ENCODE measurements at places on chromosomes 1 and 21.

- H3K27me3 ChIP-seq: no peaks in the 10 kb centered on the region
- H3K27ac ChIP-seq: no peak overlapping the region
- DNase-seq: no peak
- H3K4me3 ChIP-seq: no peak overlapping the region
Measured at GRCh38 chr1:41639332-41639936, 155.0 kb upstream of the EDN2 start.

DNA sequence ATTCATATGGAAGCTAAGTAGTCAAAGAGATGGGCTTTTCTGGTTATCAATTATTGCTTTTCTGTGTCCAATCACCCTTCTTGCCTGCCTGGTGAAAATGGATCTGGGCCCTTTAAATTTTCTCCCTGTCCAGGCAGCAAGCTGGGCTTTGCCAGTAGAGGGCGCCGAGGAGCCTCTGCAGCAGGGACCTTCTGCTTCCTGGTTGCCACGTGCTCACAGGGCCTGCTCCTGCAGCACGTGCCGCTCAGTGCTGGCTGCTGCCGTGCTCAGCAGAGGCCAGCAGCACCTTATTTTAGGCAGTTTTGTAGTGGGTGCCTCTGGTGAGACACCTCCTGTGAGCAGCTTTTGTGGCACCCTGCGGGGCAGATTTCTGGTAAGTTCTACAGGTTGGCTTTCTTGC is 4.0 kb downstream of the ACTL8 start:
- H3K27me3 ChIP-seq: no peaks in the 10 kb centered on the region
- H3K27ac ChIP-seq: no peak overlapping the region
- no peak overlapping the region for H3K4me3 ChIP-seq
- DNase-seq: no peak

GRCh38 chr21:25371841-25372425 is 235.3 kb downstream of the MRPL39 start:
- H3K27ac ChIP-seq: no peak overlapping the region
- H3K4me3 ChIP-seq: no peak overlapping the region

- no peak overlapping the region for H3K27ac ChIP-seq
- H3K4me3 ChIP-seq: no peak overlapping the region
- no peaks in the 10 kb centered on the region for H3K27me3 ChIP-seq
- H3K4me1 ChIP-seq: no peaks in the 10 kb centered on the region
- peaks cover 41% of the 10 kb centered on the region for H3K36me3 ChIP-seq
Measured at GRCh38 chr1:220198186-220199005, 73.9 kb downstream of the RAB3GAP2 start.

- H3K27me3 ChIP-seq: no peaks in the 10 kb centered on the region
- H3K4me1 ChIP-seq: no peaks in the 10 kb centered on the region
- no peaks in the 10 kb centered on the region for H3K36me3 ChIP-seq
- no peak for DNase-seq
- no peak overlapping the region for H3K27ac ChIP-seq
- no peak overlapping the region for H3K4me3 ChIP-seq
Measured at GRCh38 chr21:27646691-27647090, 679.8 kb upstream of the ADAMTS5 start.

Data from right atrium auricular region (tissue), 2 donors.